Spinal cord (tissue), 10 donors: ENCODE measurements at places on chromosomes 7 and 10. TPM values are rescaled to one million over a fixed set of nuclear protein-coding genes. Genes with fewer than 3 reads are reported as not detected.

DNA sequence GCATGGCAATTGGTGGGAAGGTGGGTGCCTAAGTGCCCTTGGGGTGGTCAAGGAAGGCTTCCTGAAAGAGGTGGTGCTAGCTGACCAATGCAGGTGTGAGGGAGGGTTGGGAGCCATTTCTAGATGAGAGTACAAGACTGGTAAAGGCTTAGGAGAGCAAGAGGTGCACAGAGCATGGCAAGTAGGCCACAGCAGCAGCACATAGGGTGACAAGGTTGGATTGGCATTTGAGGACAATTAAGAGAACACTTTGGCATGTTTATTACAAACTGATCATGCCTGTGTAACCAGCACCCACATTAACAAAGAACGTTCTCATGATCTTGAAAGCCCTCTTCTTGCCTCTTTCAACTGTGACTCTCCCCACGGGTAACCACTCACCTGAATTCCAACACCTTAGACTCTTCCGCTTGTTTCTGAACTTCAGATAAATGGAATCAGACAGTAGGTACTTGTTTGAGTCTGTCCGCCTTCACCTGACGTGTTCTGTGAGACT lies 107.6 kb downstream of the MYL10 start:
- H3K36me3 ChIP-seq: no peaks in the 10 kb centered on the region
- no peak overlapping the region for H3K27ac ChIP-seq
- DNase-seq: no peak
- peaks cover 5% of the 10 kb centered on the region for H3K4me1 ChIP-seq
- H3K27me3 ChIP-seq: no peaks in the 10 kb centered on the region
- no peak overlapping the region for H3K4me3 ChIP-seq

DNA sequence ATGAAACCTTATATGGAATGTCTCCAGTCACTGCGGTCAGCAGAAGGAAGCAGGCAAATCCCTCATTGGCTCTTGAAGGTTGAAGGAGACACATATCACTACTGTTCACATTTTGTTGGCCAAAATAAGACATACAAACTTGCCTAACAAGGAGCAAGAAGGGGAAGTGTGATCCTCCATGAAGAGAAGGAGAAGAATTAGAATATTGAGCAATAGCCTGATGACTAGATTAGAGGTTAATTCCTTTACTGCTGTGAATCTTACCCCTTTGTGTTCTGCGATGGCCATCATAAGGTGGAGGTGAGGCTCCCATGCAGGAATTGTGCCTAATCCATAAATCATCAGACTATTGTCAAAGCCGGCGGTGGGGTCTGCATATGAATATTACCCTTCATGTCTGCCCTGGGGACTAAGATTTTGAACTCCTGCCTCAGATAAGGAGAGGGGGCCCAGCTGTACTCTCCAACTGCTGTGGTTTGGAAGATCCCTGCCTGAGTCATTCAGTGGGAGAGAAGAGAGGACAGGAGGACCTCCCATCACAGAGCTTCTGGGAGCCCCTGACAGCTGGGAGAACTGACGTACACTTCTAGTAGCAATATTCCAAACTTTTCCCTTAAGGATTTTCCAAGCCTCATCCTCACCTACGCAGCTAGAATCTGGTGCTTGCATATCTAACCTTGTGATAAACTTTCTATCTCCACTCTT lies 398.5 kb downstream of the REEP3 start:
- DNase-seq: no peak
- H3K36me3 ChIP-seq: no peaks in the 10 kb centered on the region
- H3K4me1 ChIP-seq: peaks cover 3% of the 10 kb centered on the region
- no peak overlapping the region for H3K27ac ChIP-seq
- no peaks in the 10 kb centered on the region for H3K27me3 ChIP-seq

Gene PSMG3
- polyA plus RNA-seq: 39.3 TPM

Gene NANOS1
- 20.5 TPM for polyA plus RNA-seq

DNA sequence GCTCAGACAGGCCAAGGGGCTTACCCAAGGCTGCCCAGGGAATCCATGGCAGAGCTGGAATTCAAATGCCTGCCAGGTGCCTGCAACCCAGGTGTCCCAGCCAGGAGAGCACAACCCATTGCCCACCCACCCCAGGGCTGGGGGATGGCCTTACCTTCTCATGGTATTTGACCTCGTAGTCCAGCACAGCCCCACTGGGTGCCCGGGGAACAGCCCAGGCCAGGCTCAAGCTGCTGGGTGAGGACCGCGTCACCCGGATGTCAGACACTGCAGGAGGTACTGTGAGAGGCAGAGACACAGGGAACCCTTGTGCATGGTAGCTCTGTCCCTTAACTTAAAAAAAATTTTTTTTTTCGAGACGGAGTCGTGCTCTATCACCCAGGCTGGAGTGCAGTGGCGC lies 9.0 kb downstream of the EPHB4 start:
- no peak overlapping the region for H3K27ac ChIP-seq
- H3K4me3 ChIP-seq: no peak overlapping the region
- no peaks in the 10 kb centered on the region for H3K4me1 ChIP-seq

- H3K36me3 ChIP-seq: no peaks in the 10 kb centered on the region
- no peak for DNase-seq
- H3K27me3 ChIP-seq: no peaks in the 10 kb centered on the region
- no peak overlapping the region for H3K4me3 ChIP-seq
- H3K4me1 ChIP-seq: peaks cover 3% of the 10 kb centered on the region
Observed at GRCh38 chr10:88108115-88108610, 244.7 kb downstream of the PTEN start.

- no peak overlapping the region for H3K27ac ChIP-seq
- no peaks in the 10 kb centered on the region for H3K36me3 ChIP-seq
- no peak for DNase-seq
Observed at GRCh38 chr7:82158327-82158726, 285.2 kb downstream of the CACNA2D1 start.

GRCh38 chr7:84829719-84830118 lies 357.1 kb downstream of the SEMA3D start:
- no peak overlapping the region for H3K27ac ChIP-seq
- no peaks in the 10 kb centered on the region for H3K27me3 ChIP-seq
- H3K4me3 ChIP-seq: no peak overlapping the region
- H3K36me3 ChIP-seq: no peaks in the 10 kb centered on the region
- DNase-seq: no peak

- H3K4me1 ChIP-seq: peaks cover 37% of the 10 kb centered on the region
- no peak overlapping the region for H3K4me3 ChIP-seq
- no peaks in the 10 kb centered on the region for H3K36me3 ChIP-seq
- no peaks in the 10 kb centered on the region for H3K27me3 ChIP-seq
- no peak for DNase-seq
Observed at GRCh38 chr7:124130-124949, 68.0 kb upstream of the FAM20C start.

GRCh38 chr10:97687785-97688781 lies 1.0 kb upstream of the AVPI1 start:
- H3K4me3 ChIP-seq: peak overlapping the region; percentile 84
- peaks cover 35% of the 10 kb centered on the region for H3K4me1 ChIP-seq
- H3K36me3 ChIP-seq: no peaks in the 10 kb centered on the region
- DNase-seq: no peak
- H3K27ac ChIP-seq: peak overlapping the region; percentile 74
- no peaks in the 10 kb centered on the region for H3K27me3 ChIP-seq

DNA sequence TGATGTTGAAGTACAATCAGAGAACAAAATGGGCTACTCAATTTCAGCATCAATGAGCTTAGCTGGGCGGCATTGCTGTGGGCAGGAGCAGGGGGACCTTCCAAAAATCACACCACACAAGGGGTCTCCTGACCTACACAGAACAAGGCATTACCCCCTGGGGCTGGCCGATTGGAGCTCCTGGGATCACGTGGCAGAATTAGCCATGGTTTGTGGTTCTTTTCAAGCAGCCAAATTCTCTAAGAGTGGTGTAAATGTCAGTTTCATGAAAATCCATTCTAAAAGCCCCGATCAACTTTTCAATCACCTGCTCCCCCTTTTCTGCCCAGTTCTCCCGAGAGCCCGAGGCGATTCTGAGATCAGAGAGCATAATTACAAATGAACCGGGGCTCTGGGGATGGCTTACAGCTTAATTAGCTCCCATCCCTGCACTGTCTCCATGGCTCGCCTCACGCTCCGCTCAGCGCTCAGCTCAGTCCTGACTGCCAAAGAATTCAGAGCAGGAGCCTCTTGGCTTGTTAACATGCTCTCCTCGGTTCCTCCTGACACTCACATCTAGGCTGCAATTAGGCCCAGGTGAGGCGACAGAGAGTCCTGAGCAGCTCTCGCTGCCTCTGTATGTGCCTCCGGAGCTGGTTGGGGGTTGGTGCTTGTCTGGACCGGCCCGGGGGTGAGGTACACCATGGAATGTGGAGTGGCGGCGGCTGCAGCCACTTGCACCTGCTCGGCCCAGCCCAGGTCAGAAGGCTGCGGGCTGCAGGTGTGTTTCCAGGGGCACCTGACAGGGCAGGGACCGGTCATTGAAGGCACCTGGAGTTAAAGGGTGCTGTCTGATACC lies 111.8 kb downstream of the WDR11 start:
- H3K27me3 ChIP-seq: peaks cover 4% of the 10 kb centered on the region
- no peak overlapping the region for H3K27ac ChIP-seq
- peaks cover 21% of the 10 kb centered on the region for H3K4me1 ChIP-seq
- DNase-seq: no peak

DNA sequence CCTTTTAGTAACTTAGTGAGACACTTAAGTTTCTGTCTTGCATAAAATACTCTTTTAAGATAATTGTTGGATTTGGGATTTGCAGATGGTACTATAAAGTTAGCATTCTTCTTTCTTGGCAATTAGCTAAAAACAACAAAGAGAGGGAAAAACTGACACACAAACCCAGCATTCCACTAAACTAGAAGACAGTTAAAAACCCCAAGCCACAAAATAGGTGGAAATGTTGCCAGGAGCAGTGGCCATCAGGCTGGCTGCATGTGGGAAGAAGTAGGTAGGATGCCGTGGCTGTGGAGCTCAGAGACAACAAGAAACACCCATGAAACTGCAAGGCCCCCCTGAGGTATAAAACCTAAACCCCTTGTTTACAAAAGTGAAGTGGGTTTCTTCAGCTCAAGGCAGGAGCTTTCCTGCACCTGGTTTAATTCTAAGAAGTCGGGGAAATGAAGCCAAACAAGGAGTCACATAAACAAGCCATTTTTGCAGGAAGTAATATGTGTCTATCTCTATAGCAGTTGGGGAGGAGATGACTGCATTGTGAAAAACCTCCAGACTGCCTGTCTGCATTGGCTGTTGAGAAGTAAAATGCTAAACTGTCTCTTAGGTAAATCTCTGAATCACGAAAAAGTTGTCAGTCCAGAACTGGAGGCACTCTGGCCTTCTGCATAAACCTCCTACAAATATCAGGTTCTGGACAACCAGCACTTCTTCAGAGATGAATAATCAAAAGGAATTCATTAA lies 9.5 kb downstream of the RAB18 start:
- no peaks in the 10 kb centered on the region for H3K4me1 ChIP-seq
- no peak for DNase-seq
- no peak overlapping the region for H3K4me3 ChIP-seq

Gene CDK14
- 87.7 TPM for polyA plus RNA-seq

Gene OR9A2
- polyA plus RNA-seq: not detected

Gene UPK3BL2
- 40.3 TPM for polyA plus RNA-seq

DNA sequence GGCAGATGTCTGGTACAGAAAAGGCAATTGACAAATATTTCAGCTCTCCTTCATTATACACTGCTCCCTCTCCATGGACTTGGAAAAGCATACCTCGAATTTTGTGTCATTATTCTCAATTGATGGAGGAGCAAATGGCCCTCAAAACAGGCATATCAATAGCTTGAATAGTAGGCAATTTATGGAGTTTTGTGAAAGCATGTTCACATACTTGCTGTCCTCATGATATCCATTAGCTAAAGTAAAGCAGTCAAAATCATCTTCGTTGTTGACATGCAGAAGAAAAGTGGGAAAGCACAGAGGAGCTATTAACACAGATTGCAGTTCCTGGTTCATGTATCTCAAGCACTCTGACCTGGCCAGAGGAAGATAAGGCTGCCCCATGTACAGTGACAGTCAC lies 472.8 kb downstream of the CCSER2 start:
- H3K27me3 ChIP-seq: no peaks in the 10 kb centered on the region
- H3K36me3 ChIP-seq: no peaks in the 10 kb centered on the region
